MCF 10A (cell line): ENCODE measurements at places on chromosomes 6 and 20. TPM values are rescaled to one million over a fixed set of nuclear protein-coding genes. Genes with fewer than 3 reads are reported as not detected.

The SGK2 gene
- 0.33 and 1.1 TPM in 2 replicates for total RNA-seq

The REV3L gene
- total RNA-seq: 23.0 and 31.2 TPM in 2 replicates

The CCN5 gene
- 0.93 and 1.4 TPM in 2 replicates for total RNA-seq

The METTL24 gene
- not detected in 2 replicates for total RNA-seq

The SIRPB1 gene
- 1.4 and 2.4 TPM in 2 replicates for total RNA-seq

The ZDHHC14 gene
- 3.2 and 4.6 TPM in 2 replicates for total RNA-seq

The PM20D2 gene
- total RNA-seq: 9.9 and 11.9 TPM in 2 replicates

The RIMS1 gene
- total RNA-seq: not detected in 2 replicates

The LINC00237 gene
- not detected in 2 replicates for total RNA-seq
